ENCODE measurements at places on chromosomes 11 and 22.

GRCh38 chr22:25420471-25420924 is 144.0 kb upstream of the GRK3 start:
- DNase-seq = no peak

- DNase-seq = peak; percentile 43
These were observed 9.1 kb downstream of the SSH3 start for GRCh38 chr11:67312187-67313021.

DNA sequence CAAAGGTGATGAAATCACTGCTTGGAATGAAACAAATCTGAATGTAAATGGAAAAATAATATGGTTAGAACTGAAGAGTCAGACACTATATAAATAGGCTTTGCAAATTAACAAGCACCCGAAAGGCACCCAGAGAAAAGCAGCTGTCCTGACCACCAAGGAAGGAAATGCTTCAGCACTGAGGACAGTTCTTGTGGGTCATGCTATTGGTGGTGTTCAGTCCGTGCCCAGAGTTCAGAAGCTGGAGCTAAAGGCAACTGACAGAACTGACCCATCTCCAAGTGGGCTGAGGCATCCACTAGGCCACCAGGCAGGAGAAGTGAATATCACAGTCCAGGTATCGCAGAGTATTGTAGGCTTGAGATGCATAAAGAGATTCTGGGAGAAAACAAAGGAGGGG is 208.9 kb downstream of the OPCML start:
- no peak for DNase-seq

GRCh38 chr11:579830-580601 is 3.7 kb downstream of the PHRF1 start:
- no peak for DNase-seq

GRCh38 chr11:70240337-70240736 is 30.2 kb upstream of the PPFIA1 start:
- DNase-seq = no peak

Data from stimulated activated naive CD4-positive, alpha-beta T cell treated with Interleukin-2 at 50 U/mL for 16 hours (primary cell).